ENCODE measurements at places on chromosomes 12 and 14. TPM values are rescaled to one million over a fixed set of nuclear protein-coding genes. Genes with fewer than 3 reads are reported as not detected.

CLEC4A gene
- 4.1 TPM for total RNA-seq

TPH2 gene
- total RNA-seq, result not detected

NDUFA9 gene
- total RNA-seq, result 145 TPM

- H3K27ac ChIP-seq, result no peak overlapping the region
- no peak overlapping the region for H3K4me3 ChIP-seq
- H3K4me1 ChIP-seq, result no peaks in the 10 kb centered on the region
- H3K36me3 ChIP-seq, result no peaks in the 10 kb centered on the region
- no peak for DNase-seq
Measured at GRCh38 chr12:29012673-29013072, 136.4 kb upstream of the FAR2 start.

- DNase-seq, result no peak
- no peak overlapping the region for H3K4me3 ChIP-seq
- no peaks in the 10 kb centered on the region for H3K4me1 ChIP-seq
- no peaks in the 10 kb centered on the region for H3K27me3 ChIP-seq
- no peaks in the 10 kb centered on the region for H3K36me3 ChIP-seq
Measured at GRCh38 chr14:98705871-98706300, 566.1 kb downstream of the BCL11B start.
